ENCODE measurements at places on chromosomes 4 and X.

- DNase-seq = no peak
These were observed 21.3 kb downstream of the ZNF330 start for GRCh38 chr4:141241986-141242385.

DNA sequence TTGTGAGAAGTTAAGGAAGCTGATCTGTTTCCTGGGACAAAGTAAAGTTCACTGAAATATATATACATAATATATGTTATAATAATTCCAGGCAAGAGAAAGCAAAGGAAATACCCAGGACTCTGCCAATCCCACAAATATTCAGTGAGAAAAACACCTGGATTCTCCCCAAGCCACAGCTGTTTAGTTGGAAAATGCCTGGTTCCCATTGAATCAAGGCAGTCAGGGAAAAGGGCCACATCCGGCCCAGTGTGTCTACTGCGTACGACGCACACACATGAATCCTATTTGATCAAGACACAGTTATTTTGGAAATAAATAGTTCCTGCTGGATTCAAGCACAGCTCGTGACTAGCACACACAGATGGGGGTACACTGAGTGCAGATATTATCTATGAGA, 6.3 kb upstream of the DCHS2 start:
- no peak for DNase-seq

DNA sequence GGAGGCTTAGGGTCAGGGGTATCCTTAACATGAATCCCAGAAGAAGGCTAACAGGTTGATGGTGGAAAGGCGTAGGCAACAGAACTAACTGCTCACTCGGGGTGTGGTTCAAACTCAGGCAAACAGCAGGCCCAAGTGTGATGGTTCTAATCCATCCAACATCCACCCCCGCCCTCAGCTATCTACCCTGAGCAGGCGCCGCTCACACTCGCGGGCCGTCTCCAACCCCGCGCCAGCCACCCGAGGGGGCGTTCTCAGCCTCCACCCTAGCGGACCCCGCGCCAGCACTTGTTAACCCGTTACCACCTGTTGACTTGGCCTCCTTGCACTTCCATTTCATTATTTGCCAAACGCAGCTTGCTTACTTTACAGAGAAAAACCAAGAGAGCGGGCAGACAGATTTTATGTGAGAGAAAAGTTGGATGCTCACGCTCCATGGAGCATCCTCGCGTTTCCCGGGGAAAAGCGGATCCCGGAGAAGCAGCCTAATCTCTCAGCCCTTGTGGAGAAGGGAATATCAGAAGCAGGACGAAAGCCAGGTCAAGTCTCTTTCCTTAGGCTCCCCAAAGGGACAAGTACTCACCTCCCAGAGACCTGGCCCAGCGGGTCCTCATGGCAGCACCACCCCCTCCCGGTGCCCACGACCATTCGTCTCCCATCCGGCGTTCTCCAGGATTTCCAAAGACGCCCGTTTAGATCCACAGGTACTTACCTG, 773 bp downstream of the SNCA start:
- DNase-seq = no peak

- DNase-seq = no peak
These were observed 95.4 kb upstream of the NUDT6 start for GRCh38 chr4:123017636-123018395.

DNA sequence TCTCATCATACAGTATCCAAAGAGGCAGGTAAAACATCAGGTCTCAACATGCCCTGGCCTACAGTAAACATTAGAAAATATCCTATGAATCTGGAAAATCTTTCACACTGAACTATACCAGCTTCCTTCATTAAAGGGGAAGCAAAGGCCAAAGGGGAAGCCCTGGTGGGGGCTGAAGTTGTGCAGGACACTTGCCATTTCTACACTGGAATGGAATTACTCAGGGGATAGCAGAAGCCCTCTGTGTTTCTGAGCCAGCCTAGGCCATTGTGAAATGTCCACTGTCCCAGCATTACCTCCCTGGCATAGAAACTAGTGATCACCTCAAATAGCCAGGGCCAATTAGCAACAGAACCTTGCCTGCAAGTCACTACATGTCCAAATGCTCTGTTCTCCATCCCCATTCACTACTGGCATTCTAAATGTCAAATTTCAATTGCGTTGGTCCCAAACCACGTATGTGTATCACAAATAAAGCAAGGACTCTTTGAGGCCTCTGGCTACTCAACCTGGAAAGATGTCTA, 429.9 kb downstream of the AFF2 start:
- DNase-seq = no peak

- no peak for DNase-seq
These were observed 138.2 kb downstream of the RNF150 start for GRCh38 chr4:140995058-140995457.

GRCh38 chr4:10013722-10014121, 7.6 kb downstream of the SLC2A9 start:
- no peak for DNase-seq

- no peak for DNase-seq
These were observed 123.6 kb upstream of the TET2 start for GRCh38 chr4:105022811-105023667.

- no peak for DNase-seq
These were observed 49.2 kb upstream of the HDAC8 start for GRCh38 chrX:72621625-72622485.

- DNase-seq = no peak
These were observed 187.3 kb upstream of the RASGEF1B start for GRCh38 chr4:81659051-81659450.

- DNase-seq = no peak
These were observed 335.7 kb upstream of the FSTL5 start for GRCh38 chr4:162499478-162499877.

DNA sequence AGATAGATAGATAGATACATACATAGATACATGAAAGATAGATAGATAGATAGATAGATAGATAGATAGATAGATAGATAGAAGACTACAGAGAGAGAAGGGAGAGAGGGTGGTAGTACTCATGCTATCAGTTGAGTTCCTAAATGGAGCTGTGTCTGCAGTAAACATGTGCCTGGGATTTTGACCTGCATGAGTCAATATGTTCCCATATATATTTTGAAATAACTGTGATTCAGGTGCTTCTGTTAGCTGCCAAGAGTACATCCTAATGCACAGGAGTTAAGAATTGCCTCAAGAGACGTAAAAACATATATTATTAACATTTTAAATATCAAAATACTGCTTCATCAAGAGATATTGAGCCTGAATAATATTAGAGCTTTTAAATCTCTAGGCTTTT, 379.4 kb downstream of the GRXCR1 start:
- no peak for DNase-seq

DNA sequence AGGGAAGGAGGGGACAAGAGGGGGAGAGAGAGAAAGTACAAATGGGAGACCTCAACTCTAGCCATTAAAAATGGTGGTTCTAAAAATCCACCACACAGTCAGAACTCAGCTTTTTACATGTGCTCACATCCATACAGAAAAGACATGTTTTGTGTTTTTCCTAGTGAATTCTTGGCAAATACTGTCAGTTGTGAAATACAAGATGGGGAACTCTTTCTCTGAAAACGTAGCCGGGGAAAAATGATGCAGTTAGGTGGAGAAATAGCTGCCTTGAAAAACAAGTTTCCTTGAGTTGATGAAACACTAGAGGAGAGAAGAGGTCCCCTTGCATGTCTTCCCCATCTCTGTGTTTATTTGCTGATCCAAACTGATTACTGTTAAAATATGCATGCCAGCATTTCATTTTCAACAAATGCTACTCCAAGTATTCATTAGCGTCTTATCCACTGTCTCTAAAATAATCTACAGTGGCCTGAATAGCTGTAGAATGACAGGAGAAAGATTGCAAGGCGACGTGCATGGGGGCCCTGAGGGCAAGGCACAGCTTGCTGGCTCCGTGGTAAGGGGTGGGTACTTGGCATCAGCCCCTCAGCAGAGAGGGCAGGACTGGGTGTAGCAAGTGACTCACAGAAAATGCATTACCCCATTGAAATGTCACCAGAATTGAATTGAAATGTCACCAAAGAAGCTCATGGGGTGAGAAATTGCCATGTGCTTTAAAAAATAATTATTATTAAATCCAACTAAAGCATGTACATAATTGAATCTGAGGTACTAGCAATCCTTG, 48.1 kb upstream of the TBL1X start:
- no peak for DNase-seq

DNA sequence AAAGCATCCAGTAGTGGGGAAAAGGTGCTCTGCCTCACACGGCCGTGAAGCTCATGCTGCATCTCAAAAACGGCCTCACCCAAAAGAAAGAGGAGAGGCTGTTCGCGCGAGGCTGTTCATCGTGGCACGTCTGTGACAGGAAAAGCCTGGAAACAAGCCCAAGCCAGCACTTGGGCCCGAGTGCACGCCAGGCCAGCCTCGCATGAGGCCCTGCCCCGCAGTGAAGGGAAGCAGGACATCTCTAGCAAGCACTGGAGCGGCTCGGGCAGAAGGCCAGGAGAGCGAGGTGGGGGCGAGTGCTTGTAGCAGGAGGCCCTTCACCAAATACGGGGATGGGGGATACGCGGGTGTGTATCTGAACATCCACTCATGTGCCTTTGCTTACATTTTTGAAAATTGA, 39.9 kb upstream of the MXD4 start:
- DNase-seq = no peak

- DNase-seq = no peak
These were observed 280.6 kb downstream of the NR3C2 start for GRCh38 chr4:148161601-148162000.

DNA sequence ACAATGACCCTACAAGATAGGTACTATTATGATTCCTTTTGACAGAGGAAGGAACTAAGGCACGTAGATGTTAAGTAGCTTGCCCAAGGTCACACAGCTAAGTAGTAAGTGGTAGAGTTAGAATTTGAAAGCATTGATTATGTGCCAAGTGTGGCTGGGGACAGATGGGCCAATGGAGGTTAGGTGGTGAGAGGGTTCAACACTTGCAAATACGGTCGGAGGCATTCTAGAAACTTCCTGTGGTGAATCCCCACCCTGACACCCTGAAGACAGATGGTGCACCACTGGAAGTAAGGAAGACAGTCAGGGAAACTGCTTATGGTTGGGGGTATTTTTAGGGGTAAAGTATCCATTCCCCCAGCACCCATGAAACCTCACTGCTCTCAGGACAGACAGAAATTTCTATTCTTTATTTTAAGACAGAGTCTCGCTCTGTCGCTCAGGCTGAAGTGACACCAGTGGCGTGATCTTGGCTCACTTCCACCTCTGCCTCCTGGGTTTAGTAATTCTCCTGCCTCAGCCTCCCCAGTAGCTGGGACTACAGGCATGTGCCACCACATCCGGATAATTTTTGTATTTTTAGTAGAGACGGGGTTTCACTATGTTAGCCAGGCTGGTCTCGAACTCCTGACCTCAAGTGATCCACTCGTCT, 142.5 kb downstream of the RASL11B start:
- DNase-seq = no peak

Measured in stimulated activated CD8-positive, alpha-beta memory T cell treated with anti-CD3 and anti-CD28 coated beads, Interleukin-12 subunit alpha, Interleukin-12 subunit beta, amount 100 ng/mL, for 1 hour (primary cell).